ENCODE measurements at places on chromosomes 16 and 17.

DNA sequence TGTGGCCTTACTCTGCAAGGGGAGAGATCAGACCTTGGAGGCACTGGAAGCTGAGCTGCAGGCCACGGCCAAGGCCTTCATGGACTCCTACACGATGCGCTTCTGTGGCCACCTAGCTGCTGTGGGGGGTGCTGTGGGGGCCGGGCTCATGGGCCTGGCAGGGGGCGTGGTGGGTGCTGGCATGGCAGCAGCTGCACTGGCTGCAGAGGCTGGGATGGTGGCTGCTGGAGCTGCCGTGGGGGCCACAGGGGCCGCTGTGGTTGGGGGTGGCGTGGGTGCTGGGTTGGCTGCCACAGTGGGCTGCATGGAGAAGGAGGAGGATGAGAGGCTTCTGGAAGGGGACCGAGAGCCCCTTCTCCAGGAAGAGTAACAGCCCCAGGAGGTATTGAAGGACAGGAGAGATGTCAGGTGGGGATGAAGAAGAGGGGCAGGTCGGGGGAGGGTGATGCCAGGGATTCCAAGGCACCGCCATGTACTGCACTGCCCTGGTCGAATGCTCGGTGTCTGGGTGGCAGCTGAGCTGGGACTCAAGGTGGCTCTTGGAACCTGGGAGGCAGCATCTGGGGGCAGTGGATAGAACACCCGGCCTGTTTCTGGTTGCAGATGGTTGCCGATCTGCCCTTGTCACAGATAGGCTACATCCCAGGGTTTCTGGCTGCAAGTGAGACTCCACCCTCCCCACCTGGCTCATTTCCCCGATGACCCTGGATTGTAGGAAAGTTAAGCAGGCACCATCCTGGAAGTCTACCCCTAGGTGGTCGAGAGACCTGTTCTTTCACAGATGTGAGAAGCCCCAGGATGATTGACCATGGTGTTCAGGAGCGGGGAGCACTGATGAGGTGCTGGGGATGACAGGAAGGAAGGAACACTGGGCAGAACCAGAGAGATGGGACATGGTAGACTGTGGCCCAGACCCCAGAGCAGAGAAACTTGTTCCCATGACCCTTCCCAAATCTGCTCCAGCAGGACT, 5.1 kb downstream of the RNF112 start:
- ATAC-seq: no peak

- no peak for ATAC-seq
These were observed 16.2 kb downstream of the UNC13D start for GRCh38 chr17:75828076-75828400.

- ATAC-seq: no peak
These were observed 220.1 kb upstream of the GSE1 start for GRCh38 chr16:85392756-85393673.

DNA sequence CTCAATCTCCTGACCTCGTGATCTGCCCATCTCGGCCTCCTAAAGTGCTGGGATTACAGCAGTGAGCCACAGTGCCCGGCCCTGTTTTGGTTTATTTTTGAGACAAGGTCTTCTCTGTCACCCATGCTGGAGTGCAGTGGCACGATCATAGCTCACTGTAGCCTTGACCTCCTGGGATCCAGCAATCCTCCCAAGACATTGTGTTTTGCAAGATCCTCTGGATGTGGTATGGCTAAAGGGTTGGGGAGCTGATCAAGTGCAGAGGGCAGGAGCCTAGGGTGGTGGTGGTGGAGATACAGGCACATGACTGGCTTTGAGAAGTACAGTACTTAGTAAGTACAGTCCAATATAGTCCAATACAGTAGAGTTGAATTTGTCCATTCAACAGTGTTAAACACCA, 16.6 kb upstream of the TNS4 start:
- ATAC-seq: no peak

- ATAC-seq: peak; percentile 29
These were observed 685 bp upstream of the PSMD3 start for GRCh38 chr17:39979893-39980350.

GRCh38 chr17:69593716-69594115, 179.2 kb downstream of the MAP2K6 start:
- no peak for ATAC-seq

DNA sequence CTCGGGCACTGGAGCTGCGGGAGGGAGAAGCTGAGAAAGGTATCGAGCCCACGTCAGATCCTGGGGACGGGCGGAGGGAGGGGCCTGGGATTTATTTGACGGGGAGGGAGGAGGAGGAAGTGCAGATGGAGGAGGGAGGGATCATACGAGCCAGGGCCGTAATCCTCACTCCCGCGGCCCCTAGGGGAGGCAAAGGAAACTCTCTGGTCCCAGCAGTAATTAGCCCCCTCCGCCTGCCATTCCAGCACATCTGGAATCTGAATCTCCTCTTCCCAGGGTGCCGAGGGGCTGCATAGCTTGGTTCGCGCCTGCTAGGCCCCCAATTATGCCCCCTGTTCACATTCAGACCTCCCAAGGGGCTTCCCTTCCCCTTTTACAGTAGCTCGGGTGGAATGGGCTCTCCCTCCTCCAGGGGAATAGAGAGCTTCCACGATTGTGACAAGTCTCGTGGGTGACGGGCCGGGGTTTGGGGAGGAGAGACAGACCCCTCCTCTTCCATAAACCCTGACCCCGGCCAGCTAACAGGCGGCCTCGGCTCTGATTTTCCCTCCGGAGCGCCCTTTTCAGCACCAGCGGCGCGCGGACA, at the start of gene SEZ6L2:
Gene SEZ6L2, minus strand, starts transcription at position 35 of the 586 bp plus-strand sequence. CDS start 531 bp downstream, outside the sequence.
- ATAC-seq: peak; percentile 76

GRCh38 chr17:68353111-68353521, 61.8 kb downstream of the ARSG start:
- ATAC-seq: no peak

GRCh38 chr17:76137351-76138233, 3.5 kb downstream of the FOXJ1 start:
- ATAC-seq: no peak

DNA sequence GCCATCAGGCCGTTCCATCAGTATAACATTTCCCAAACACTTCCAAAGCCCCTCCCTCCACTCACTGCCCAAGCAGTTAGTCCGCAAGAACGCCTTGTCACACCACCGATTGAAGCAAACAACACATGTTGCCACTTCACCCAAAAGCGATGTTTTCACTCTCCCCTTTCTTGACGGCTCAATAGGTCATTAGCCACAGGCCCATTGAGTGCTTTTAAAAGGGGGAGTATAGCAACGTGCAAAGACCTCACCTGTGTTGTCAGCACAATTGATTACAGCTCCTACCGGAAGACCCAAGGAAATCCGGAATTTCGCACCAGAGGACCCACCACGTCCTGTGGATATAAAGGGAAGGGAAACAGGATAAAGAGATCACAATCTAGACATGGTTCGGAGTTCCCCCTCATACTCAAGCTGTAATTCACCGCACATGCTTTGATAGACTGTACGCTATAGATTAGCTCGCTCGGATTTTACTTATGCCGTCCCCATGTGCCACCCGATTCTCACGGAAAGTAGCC, 690 bp downstream of the RPL23 start:
- no peak for ATAC-seq

GRCh38 chr17:2263183-2264066, 40.2 kb downstream of the SMG6 start:
- ATAC-seq: no peak

Measured in motor neuron (in vitro differentiated cells).